ENCODE measurements at places on chromosomes 7 and 10.

GRCh38 chr10:62582804-62583208 lies 208.6 kb downstream of the ZNF365 start:
- DNase-seq: no peak

GRCh38 chr10:44177610-44178009 lies 207.3 kb downstream of the CXCL12 start:
- DNase-seq: no peak

- no peak for DNase-seq
Observed at GRCh38 chr10:76305930-76306615, 874.6 kb downstream of the LRMDA start.

GRCh38 chr7:14687241-14687640 lies 215.3 kb downstream of the DGKB start:
- DNase-seq: no peak

DNA sequence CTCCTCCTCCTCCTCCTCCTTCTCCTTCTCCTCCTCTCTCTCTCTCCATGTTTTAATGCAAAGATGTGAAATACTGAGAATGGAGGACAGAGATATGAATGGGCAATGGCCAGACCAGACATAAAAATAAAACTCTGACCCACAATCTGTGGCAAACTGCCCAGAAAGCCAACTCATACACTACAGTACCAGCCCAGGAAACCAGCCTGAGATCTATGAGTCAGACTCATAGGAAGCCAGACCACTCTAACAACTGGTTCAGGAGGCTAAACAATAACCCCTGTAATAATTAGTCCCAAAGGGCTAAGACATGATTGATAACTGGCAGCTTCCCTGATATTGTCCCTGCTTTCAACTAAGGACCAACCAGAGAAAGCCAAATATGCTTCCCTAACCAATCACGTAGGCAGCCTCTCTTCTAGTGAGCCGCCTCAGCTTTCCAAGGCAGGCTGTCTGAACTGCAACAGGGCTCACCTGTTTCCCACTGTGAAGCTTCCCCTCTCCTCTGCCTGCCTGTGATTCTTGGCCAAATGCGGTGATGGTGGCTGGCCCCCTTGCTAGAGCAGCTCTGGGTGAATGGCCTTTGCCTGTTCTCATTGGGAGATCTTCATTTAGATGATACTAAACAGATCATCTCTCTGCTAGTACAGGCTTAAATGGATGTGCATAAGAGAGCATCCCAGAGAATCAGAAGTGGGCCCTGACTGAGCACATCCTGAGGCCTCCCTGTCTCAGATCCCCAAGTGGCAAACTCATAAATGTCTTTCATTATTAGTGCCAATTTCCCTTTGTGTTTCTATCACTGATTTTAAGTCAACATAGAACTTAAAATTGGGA lies 817.6 kb downstream of the TNS3 start:
- no peak for DNase-seq

Measured in NCI-H2171 (cell line).